NCI-H1417 (cell line): ENCODE measurements at places on chromosomes 3 and 15.

DNA sequence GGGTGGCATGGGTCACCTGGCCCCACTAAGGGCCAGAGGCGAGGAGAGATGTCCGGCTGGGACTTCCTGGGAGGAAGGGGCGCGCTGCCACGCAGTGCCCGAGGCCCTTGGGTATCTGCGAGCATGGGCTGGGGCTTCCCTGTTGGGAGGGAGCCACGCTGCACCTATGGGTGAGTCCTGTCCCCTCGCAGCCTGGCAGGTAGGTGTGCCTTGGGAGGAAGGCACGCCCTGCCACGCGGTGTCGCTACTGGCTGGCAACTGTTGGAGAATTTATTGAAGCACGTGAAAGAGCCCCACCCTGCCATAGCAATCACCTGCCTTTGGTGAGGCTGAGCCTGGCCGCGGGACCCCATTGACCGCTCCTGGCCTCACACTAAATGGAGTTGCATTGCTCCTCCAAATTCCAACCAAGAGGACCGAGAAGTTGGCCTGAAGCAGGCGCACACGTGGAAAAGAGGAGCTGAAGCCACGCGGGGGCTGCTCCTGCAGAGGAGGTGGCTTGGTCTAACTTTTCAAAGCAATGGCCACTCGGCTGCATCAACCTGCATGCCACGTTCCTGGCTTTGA is 134.2 kb downstream of the TJP1 start:
- DNase-seq = no peak

DNA sequence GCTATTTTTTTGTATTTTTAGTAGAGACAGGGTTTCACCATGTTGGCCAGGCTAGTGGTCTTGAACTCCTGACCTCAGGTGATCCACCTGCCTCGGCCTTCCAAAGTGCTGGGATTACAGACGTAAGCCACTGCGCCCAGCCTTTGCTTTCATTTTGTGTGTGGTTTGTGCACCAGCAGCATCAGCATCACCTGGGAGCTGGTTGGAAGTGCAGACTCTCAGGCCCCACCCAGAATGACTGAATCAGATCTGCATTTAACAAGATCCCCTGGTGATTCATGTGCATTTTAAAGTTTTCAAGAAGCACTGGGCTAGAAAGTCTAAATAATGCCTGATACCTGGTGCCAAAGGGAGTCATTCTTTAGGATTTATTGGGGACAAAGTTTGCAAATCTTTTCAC is 73.4 kb upstream of the BNIP2 start:
- no peak for DNase-seq

DNA sequence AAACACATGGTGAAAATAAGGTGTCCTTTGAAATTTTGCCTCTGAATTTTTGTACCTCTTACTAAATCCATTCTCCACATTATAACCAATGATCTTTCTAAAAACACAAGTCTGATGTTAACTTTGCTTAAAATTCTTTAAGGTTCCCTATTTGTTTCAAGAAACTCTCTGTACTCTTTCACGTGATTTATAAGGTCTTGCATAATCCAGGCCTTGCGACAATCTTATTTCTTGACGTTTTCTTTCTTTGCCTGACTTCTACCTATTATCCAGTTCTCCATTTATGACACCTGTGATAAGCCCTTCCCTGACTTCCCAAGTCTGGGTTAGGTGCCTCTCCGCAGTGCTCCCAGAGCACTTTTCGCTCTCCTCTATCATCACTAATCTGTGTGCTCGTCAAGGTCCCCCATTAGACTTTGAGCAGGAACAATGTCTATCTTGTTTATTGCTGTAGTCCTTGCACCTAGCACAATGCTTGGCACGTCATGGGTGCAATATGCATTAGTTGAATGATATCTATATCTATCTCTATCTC is 24.3 kb upstream of the KPNA1 start:
- no peak for DNase-seq

DNA sequence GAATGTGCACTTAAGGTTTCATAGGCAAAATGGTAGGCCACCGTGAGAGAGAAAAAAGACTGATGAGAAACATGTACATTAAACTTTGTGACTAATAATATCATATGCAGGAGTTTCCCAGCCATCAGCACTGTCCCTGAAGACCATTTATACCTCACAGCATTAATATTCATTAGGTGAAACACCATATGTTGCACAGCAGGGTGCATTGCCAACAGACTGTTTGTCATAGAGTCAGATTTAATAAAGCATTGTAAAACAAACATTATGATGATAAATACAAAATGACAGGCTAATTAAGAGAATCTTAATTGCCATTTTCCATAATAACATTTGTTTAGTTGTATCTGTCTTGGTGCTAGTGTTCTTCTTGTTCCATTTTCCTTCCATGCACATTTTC is 578.3 kb downstream of the EPHA3 start:
- DNase-seq = peak; percentile 98

DNA sequence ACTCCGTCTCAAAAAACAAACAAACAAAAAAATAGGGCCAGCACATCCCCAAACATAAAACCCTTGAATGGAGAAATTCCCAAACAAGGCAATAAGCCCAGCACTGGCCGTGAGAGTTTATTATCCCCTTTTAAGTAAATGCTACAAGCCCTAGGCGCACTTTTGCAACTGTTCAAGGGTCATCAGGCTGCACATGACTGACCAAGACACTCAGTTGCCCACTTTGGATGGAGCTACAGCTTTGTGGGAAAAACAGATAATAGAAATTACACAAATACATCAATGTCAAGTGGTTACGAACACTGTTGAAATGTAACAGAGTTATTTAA is 33.7 kb upstream of the ZNF445 start:
- peak; percentile 20 for DNase-seq
